Activated CD8-positive, alpha-beta memory T cell treated with anti-CD3 and anti-CD28 coated beads, Interleukin-2, amount 10 ng/mL, durations not matched to agents 7 days and 5 days (primary cell): ENCODE measurements at places on chromosomes 12 and 14. TPM values are rescaled to one million over a fixed set of nuclear protein-coding genes. Genes with fewer than 3 reads are reported as not detected.

GRCh38 chr14:77045238-77046162 lies 17.0 kb upstream of the IRF2BPL start:
- no peak for DNase-seq

GRCh38 chr12:95017482-95017881 lies 14.0 kb upstream of the NDUFA12 start:
- DNase-seq, result no peak

DNA sequence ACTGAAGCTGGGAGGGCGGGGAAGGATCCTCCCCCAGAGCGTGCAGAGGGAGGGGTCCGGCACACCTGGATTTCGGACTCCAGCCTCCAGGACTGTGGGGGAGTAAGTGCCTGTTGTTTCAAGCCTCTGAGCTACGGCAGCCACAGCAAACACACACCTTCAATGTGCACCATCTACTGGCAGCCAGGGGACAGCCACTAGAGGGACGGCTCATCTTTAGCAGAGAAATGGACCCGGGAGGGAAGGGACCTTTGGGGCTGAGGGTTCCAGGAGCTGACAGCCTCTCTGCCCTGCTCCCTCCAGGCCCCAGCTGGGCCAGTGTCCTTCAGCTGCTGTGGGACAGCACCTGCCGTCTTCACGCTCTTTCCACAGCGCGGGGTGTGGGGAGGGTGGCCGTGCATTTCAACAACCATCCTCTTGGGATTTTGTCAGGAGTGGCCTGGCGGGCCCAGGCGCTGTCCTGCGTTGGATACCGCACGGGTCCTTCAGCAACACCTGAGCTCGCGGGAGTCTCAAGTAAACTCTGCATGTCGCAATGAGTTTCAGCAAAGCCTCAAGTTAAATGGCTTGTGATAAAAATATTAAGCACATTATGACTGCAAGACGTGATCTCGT lies 209.2 kb upstream of the C14orf180 start:
- DNase-seq, result no peak

DNA sequence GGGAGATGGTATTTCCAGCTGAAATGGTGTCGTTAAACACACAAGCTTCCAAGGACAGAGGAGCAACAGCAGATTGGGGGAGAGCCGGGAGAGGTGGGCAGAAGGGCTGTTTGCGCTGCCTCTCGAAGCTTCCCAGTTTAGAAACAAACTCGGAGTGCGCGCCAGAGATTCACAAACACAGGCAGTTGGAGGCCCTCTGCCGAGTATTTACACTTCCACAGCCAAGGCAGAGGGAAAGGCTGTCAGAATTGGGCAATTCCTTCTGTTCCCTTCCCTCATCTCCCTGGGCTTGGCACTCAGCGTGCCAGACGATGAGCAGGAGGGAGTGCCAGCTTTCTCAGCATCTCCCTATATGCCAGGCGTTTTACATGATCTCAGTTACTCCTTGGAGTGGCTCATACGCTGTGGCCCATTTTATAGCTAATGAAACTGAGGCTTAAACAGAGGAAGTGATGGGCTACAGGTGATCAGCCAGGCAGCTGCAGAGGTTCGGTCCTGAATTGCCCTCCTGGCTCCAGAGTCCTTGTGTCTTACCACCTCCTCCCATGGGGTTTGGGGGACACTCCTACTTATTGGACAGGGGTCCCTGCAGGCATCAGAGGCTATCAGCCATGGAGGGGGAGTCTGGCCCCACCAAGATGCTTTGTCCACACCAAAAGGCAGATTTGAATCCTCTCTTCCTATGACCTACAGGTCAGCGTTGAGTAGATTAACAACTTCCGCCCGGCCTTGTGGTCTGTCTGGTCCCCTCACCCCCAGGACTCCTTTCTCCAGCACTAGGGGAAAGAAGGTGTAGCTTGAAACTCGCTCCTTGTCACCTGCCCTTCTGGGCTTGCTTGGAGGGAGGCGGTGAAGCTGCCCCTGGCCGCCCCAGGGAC lies 3.1 kb downstream of the FAM222A start:
- no peak for DNase-seq

DNA sequence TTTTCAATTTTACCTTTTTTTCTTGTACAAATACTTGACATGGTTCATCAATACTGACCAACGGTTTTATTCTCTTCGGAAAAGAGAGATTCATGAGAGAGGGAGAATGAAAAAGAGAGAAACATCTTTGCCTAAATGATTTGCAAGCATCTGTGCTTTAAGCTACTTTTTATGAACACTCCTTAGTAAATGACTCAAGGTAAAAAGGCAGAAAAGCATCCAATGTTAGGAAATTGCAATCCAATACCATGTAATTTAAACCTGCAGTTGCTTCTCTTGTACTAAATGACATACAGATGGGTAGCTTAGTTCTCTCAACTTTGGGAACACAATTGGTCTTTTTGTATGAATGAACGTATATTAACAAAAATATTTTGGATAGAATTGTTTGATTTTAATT lies 46.1 kb downstream of the MSRB3 start:
- DNase-seq, result no peak

DNA sequence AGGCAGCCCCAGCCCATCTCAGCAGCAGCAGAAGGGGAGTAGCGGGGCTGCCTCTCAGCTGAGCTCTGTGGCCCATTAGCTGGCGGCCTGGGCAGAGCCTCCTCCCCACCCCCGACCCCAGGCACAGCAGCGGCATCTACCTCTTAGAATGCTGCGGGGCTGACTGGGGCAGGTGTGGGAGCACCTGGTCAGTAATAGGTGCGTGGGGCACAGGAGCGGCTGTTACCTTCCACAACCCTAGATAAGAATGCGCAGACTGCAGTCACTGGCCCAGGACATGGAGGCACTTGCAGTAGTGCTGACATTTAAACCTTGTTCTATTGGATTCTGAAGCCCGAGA lies 35.6 kb downstream of the SYNE3 start:
- DNase-seq, result no peak

Gene AQP6
- not detected for total RNA-seq

DNA sequence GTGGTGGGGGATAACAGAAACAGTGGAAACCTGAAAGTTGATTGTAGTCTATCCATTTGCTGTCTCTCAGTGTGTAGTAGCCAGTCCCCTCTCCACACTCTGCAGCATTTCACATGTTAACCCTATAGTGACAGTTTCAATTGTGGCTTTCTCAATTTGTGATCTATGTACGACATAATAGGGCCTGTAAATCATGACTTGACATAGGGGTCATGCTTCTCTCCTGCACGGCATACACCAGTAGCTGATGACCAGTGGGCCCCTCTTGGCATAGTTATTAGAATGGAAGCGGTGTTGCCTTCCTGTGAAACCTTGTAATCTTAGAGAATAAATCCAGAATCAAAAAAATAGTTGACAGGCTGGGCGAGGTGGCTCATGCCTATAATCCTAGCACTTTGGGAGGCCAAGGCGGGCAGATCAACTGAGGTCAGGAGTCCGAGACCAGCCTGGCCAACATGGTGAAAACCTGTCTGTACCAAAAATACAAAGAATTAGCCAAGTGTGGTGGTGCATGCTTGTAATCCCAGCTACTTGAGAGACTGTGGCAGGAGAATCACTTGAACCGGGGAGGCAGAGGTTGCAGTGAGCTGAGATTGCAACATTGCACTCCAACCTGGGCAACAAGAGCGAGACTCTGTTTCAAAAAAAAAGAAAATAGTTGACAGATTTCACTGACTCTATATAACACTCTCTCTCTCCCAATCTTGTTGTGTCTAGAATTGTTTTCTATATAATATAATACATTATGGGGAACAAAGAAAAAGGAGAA lies 44.6 kb upstream of the VSX2 start:
- no peak for DNase-seq

DNA sequence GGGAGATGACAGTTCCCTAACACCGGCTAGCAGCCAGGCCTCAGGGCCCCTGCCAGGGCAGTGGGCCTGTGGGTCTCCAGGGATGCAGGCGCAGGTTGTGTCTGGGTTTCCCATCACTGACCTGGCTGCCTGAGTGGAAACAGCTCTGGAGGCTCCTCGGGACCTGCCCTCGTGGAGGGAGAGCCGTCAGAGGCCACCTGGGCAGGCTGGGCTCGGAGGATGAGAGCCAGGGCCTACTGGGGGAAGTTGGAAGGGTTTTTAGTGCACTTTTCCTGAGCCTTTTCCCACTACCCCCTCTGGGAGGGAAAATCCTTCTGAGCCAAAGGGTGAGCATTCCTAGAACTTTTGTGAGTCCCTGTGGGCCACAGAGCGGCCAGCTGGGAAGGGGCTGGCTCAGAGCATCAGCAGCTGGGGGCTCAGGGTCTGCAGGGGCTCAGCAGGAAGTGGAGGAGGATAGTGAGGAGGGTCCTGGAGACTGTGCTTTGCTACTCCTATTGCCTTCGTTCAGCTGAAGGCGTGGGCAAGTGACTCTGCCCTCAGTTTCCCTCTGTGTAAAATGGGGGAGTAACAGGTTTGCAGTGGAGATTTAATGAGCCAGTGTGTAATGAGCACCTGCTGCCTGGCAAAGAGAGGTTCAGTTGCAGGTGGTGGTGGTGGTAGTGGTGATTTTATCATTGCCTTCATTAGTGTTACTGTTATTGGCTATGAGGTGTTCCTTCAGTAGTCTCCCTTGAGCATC lies 1.8 kb downstream of the SH2B3 start:
- no peak for DNase-seq

DNA sequence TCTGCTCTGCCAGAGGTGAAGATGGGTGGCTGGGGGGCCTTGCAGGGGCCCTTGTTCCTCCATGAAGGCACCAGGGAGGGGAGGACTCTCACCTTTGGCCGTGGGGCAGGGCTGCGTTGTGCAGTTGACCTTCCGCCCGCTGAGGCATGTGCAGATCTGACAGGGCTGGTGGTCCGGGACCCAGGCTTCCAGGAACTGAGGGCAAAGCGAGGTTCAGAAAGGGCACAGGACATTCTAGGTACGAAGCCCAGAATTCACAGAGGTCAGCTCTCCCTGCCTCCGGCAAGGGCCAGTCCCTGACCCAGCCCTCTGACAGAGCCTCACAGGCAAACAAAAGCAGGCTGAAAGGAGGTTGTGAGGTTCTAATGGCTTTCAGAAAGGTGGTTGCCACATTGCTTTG lies 40.4 kb upstream of the ANO2 start:
- DNase-seq, result no peak

GRCh38 chr12:1796515-1797010 lies 23.8 kb upstream of the LRTM2 start:
- peak; percentile 65 for DNase-seq

- no peak for DNase-seq
Observed at GRCh38 chr14:70425354-70425753, 8.5 kb upstream of the SYNJ2BP start.

GRCh38 chr14:34713681-34714319 lies 593 bp downstream of the CFL2 start:
- no peak for DNase-seq

Gene CARMIL3
- total RNA-seq, result 3.3 TPM

DNA sequence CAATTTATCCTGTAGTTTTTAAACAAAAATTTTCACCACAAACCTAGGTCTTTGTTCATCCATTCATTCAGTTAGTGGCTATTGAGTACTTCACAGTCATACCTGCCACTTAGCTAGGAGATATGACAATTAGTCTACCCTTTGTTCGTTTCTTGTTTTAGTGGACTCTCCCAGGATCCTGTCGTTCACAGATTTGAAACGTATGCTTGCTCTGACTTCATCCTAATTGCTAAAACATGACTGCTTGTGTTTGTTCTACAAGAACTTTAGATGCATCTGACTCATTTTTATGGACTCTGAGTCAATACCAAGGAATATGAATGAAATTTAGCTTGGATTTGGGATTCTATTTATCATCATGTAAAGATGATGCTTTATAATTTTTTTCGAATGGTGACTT lies 69.5 kb downstream of the TBC1D30 start:
- DNase-seq, result no peak
